Stimulated activated CD4-positive, alpha-beta T cell treated with anti-CD3 and anti-CD28 coated beads, Interleukin-4, amount 100 ng/mL, for 1 hour (primary cell): ENCODE measurements at places on chromosomes 5 and 9.

DNA sequence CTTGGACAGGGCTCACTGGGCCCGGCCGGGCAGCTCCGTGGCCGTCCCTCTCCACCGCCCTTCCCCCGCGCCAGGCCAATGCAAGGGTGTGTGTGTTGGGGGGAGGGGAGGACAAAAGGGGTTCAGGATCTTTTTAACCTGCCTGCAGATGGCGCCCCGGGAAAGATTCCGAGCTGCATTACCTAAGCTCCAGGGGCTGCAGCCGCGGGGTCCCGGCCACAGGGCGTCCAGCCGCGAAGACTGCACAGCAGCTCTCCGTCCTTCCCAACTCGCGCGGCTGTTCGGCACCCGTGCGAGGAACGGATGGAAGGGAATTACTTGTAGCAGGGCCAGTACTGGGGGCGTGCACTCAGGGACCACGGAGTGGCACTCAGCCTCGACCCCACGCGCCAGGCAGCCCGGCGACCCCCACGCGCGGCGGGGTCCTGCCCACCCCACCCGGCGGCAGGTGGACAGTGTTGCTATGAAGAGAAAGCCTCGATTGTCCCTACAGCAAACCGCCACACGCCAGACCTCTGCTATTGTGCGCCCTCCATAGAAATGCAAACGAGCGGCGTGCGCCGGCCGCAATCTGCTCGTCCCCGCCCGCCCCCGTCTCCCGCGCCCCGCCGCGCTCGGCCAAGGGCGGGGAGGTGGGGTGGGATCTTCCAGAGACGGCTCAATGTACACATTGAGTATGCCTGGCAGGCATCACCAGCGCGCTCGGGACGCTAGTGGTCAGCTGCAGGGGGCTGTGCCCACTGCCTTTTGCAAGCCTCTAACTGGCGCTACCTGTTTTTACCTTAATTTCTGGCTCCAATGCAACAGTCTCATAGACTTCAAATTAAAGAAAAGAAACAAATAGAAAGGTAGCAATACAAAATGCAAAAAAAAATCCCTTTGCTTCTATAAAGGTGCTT lies 796 bp upstream of the GADD45G start:
- peak; percentile 38 for DNase-seq

DNA sequence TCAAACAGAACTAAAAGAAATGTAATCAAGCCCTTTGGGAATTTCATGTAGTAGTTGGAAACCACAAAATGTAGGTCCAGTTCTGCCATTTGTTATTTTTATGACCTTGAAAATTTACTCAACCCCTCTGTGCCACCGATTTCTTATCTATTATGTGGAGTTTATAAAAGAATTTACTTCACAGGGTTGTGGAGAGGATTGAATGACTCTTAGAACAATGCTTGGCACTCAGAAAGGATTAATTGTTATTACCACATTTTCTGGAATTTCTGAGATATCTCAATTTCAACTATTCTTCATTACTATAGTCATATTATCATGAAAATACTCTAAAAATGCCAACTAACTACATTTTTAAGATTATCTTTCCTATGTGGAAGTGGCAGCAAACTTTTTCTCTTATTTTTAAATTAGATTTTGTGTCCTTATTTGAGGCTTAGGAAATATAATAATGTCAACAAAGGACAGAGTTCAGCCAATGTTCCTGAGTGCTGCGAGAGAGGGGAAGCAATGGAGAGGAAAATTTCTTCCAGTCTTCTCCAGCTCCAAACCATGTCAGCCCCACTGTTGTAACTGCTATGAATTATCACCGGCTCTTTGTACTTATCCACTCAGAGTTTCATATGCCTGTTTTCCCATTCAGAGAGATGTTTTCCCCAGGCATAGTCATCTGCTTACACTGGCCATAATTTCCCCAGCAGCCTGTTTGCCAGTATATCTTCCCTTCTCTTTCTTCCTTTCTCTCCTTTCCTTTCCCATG lies 525.6 kb downstream of the SPATA31D1 start:
- no peak for DNase-seq

DNA sequence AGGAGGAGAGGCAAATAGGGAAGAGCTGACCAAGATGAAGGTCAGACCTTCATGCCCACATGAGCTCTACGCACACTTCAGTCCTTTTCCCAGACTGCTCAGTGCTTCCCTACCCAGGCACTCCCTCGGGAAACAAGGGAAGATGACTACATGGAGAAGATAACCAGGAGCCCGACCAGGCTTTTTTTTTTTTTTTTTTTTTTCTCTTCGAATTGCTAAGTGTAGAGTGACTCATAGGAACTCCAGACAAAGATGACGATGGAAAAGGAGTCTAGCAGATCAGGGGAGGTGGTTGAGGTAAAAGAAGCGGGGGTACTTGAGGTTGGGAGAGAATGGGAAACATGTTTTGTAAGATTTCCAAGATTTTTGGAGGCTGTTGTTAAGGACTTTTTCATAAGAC lies 526.1 kb downstream of the BNC2 start:
- DNase-seq, result no peak

DNA sequence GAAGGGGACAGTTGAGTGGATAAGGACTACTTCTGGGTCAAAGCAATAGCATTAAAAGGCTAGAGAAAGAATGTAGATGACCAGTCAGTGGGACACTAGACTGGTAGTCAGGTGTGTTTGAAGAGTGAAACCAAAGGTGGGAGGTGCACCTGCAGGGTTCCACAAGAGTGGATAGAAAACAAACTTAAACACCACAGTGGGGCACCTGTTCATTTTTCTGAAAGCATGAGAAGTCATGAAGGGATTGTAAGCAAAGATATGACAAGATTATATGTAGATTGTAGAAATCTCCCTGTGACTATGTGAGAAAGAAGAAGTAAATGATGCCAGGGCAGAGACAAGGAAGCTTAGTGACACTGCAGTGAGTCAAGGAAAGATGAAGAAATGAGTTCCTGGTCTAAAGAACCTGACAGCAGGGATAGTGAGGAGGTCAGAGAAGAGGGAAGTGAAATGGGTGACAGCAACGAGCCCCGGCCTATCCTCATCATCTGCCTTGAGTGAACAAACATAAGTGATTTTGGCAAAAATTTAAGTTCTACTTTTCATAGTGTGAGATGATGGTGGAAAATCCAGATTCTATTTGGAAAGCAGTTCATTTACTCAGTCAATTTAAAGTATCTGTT lies 296.9 kb downstream of the TLE4 start:
- no peak for DNase-seq

DNA sequence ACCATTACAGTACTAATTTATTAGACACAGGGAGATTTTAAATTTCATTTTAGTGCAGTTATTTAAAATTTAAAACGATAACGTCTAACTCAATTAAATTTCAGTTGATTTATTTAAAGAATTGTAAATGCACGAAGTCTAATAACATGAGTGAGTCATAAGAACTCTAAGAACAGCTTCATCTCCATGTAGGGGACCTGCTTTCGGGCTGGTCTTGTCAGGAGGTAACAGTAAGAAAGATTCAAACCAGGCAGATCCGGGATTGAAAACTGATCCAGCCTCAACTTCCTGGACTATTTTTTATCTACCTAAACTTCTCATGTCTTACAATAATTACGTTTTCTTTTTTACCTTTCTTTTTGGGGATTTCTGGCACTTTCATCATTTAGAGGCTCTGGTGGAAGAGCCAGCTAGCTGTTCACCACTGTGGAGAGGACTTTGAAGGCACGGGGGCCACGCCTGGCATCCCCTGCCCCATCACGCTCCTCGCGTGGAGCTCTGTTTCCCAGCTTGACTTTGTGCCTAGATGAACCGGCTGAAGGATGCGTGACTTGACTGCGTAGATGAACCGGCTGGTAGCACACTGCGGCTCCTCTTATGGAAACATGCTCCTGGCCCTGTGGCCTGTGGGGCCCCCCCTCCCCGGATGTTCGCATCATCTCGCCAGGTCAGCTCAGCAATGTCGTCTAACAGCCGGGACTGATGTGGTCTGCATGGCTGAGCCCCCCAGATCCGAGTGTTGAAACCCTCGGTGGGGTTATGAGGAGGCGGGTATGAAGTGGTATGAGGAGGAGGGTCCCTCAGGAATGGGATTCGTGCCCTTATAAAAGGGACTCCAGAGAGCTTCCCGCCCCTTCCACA lies 26.0 kb downstream of the NDUFS6 start:
- DNase-seq, result no peak

DNA sequence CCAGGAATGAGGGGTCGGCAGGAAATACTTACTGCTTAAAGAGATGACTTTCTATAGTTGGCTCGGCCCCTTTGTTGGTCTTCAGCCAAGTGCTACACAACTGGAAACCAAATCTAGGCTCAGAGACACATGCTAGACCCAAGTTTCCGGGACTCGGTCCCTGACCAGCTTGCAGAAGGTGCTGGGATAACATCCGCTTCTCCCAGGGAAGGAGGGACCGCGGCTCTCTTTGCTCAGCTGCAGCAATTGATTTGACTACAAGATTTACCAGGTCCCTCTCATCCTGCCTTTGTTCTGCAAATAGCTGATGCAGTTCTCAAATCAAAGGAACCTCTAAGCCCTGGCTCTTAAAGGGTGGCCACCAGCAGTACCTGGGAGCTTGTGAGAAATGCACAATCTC lies 314.7 kb downstream of the MLLT3 start:
- no peak for DNase-seq

DNA sequence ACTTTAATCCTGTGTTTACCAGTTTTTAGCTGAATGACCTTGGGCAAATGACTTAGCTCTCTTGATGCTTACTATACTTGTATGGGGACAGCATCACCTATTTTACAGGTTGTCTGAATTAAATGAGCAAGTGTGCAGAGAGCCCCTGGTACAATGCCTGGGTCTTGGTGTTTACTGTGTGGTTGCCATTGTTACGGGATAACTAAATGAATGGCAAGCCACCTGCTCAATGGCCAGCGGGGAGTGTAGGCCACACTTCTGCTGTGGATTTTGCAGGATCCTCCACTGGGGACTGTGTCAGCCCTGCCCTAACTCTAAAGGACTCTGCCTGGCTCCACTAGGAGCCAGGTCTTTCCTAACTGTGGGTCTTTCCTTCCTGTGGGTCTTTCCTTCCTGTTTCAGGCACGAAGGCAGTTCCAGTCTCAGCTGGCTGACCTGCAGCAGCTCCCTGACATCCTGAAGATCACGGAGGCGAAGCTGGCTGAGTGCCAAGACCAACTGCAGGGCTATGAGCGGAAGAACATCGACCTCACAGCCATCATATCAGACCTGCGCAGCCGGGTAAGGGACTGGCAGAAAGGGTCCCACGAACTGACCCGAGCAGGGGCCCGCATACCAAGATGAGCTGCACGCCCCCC lies 10.3 kb upstream of the GLE1 start:
- peak; percentile 18 for DNase-seq

DNA sequence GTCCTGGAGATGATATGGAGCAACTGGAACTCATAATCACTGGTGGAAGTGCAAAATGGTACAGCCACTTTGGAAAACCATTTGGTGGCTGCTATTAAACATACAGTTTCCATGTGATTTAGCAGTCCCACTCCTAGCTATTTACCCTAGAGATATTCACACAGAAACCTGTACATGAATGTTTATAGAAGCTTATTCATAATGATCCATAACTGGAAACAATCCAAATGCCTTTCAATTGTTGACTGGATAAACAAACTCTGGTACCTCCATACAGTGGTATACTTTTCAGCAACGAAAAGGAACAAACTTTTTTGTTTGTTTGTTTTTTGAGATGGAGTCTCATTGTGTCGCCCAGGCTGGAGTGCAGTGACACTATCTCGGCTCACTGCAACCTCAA lies 47.7 kb upstream of the RASGRF2 start:
- no peak for DNase-seq

GRCh38 chr5:117107859-117108258 lies 533.2 kb upstream of the SEMA6A start:
- DNase-seq, result no peak

- no peak for DNase-seq
Measured at GRCh38 chr5:63255594-63255993, 677.0 kb downstream of the LRRC70 start.

DNA sequence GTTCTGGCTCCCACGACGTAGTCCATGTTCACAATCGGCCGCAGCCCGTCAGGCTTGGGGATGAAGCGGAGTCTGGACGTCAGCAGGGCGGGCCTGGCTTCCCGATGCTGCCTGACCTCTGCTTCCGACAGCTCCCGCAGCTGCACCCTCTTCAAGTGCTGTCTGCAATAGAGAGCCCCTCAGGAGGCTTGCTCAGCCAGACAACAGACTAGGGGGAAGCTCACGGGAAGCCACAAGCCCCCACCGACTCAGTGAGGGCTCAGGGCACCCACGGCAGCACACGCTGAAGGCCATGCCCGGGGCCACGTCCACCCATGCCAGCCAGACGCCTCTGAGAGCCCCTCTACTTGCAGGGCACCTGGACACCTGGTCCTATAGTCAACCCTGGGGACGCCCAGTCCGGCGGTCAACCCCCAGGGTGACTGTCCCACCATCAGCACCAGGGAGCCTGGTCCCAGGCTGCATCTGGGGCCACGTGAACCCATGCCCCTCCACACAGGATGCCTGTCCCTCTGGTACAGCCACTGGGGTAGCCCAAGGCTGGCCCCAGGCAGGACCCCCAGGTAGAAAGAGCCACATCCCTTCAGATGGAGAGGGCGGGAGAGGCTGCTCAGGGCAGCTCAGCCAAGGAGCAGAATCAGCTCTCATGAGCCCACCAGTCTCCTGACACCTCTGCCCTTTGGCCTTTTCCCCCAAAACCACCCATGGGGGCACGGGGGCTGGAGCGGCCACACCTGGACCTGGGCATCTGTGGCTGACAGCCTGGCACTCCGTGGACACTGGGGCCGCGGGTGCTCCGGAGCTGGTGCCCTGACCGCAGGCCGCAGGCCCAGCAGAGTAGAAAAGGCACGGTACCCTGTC lies 14.5 kb downstream of the TERT start:
- no peak for DNase-seq

DNA sequence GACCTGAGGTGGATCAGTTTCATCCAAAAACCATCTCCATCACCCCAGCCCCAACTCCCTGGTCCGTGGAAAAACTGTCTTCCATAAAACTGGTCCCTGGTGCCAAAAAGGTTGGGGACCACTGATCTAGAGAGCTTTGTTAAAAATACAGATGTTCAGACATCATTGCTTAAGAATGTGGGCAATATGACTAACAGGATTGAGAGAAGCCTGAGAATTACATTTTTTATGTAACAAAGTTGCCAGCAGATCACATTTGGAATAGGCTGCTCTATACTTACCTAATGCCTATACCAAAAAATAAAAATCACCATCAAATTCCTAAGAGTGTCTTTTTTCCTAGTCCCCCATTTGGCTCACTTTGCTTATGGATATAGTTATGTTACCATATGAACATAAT lies 143.3 kb downstream of the RAPGEF6 start:
- no peak for DNase-seq

DNA sequence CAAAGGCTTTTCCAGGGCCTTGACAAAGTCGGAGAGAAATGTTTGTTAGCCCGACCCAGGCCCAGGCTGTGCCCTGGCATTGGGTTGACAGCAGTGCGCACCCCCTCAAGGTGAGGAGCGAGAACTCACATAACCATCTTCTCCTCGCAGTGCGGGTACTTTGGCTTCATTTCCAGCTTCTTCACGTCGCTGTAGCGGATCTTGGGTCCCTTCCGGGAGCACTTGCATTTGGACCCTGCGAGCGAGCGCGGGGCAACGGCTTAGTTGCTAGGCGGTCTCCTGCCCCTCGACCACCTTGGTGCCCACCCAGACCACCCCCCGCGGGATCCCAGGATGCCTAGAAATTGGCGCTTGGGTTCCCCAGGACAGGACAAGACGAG lies 496 bp downstream of the CXCL14 start:
- no peak for DNase-seq

GRCh38 chr9:27280860-27281259 lies 16.1 kb downstream of the EQTN start:
- no peak for DNase-seq
